Hepatocyte (in vitro differentiated cells): ENCODE measurements at places on chromosomes 3 and 15. TPM values are rescaled to one million over a fixed set of nuclear protein-coding genes. Genes with fewer than 3 reads are reported as not detected.

The CPA3 gene
- total RNA-seq: 0.08 and 1.1 TPM in 2 replicates

The DAZL gene
- total RNA-seq: 0.33 TPM in 1 of 2 replicates, not detected in the other

The GOLGA8T gene
- total RNA-seq: not detected in 2 replicates

The RNU5B-1 gene
- not detected in 2 replicates for total RNA-seq

The UPK1B gene
- 9.0 and 12.0 TPM in 2 replicates for total RNA-seq

The RFTN1 gene
- 14.9 and 17.0 TPM in 2 replicates for total RNA-seq

The SPATA12 gene
- total RNA-seq: 0.08 and 0.10 TPM in 2 replicates
